Stimulated activated CD4-positive, alpha-beta T cell treated with anti-CD3 and anti-CD28 coated beads, Interleukin-1b, Interleukin-23, amount 100 ng/mL, for 1 hour (primary cell): ENCODE measurements at places on chromosomes 7 and 10.

- no peak for DNase-seq
Observed at GRCh38 chr7:26054386-26054785, 97.6 kb upstream of the NFE2L3 start.

DNA sequence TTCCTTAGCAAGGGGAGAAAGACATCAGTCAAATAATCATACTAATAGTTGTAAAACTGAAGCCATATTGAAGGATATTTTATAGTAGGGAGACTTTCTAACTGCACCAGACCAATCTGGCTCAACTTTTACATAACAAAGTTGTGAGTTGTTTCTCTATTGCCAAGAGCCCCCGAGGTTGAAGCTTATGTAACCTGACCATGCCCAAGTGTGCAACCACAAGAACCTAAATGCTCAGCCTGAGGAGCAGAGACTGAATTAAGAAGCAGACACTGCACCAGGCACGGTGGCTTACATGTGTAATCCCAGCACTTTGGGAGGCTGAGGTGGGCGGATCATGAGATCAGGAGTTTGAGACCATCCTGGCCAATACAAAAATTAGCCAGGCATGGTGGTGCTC lies 77.3 kb upstream of the ARMC3 start:
- no peak for DNase-seq

GRCh38 chr7:50164559-50165170 lies 71.6 kb upstream of the ZPBP start:
- DNase-seq: no peak

DNA sequence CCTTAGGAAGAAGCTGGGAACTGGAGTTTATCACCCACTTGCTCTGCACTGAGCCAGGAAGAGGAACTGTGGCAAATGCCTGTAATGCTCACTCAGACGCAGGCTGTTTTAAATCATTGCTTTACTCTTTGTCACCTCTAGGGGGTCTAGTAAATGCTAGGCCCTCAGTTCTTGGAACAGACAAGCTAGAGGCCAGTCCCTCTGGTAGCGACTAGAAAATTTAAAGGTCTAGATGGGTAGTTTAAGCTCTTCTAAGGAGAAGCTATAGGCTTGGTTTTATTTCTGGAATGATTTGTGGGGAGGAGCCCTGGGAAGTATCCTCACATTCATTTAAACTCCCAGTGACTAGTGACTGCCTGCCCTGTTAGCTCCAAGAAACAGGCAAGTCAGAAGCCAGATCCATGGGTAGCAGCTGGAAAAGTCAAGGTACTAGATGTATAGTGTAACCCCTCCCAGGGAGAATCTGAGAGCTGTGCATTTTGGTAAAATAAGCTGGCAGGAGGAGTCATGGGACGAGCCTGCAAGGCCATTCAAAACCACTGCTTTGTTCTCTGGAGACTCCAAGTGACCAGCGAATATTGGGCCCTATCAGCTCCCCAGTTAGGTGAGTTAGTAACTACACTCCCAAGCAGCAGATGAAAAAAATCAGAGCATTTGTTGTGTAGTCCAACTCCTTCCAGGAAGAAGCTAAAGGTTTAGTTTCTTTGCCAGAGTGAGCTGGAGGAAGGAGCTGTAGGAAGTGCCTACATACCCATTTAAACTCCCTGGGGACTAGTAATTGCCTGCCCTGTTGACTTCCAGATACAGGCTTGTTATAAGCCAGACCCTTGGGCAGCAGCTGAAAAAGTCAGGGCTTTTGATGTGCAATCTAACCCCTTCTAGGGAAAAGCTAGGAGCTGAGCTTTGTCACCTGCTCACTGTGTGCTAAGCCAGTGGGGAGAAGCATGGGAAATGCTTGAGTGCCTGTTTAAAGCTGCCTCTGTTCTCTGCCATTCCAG lies 68.9 kb downstream of the DYNC1I1 start:
- DNase-seq: no peak

- no peak for DNase-seq
Observed at GRCh38 chr10:123009105-123009820, 457 bp downstream of the ACADSB start.
